ENCODE measurements at places on chromosomes 13 and 19. TPM values are rescaled to one million over a fixed set of nuclear protein-coding genes. Genes with fewer than 3 reads are reported as not detected.
A peak's percentile ranks its signal among the peaks of the same experiment; 100 is the strongest.

GRCh38 chr13:46717275-46717674 lies 79.7 kb downstream of the ESD start:
- H3K4me3 ChIP-seq, result no peak overlapping the region
- H3K4me1 ChIP-seq, result peaks cover 7% of the 10 kb centered on the region
- no peaks in the 10 kb centered on the region for H3K27me3 ChIP-seq
- H3K27ac ChIP-seq, result no peak overlapping the region
- no peaks in the 10 kb centered on the region for H3K36me3 ChIP-seq

GRCh38 chr13:30850867-30851211 lies 55.2 kb upstream of the MEDAG start:
- H3K36me3 ChIP-seq, result no peaks in the 10 kb centered on the region
- no peak for DNase-seq
- no peak overlapping the region for H3K4me3 ChIP-seq
- H3K27me3 ChIP-seq, result no peaks in the 10 kb centered on the region

DNA sequence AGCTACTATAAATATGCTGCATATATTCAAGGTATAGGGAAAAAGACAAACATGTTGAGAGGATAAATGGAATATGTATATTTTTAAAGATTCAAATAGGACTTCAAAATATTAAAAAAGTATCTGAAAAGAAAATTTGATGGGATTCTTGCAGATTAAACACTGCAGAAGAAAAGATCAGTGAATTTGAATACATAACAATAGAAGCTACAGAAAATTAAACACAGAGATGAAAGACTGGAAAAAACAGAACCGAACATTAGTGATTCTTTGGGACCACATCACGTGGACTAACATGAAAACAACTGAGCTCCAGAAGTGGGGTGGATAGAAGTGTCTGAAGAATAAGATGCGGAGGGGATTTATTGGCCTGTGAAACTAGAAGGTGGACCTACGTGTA lies 217.2 kb downstream of the RFC3 start:
- H3K27me3 ChIP-seq, result no peaks in the 10 kb centered on the region
- no peak overlapping the region for H3K27ac ChIP-seq
- no peaks in the 10 kb centered on the region for H3K36me3 ChIP-seq
- peaks cover 7% of the 10 kb centered on the region for H3K4me1 ChIP-seq

DNA sequence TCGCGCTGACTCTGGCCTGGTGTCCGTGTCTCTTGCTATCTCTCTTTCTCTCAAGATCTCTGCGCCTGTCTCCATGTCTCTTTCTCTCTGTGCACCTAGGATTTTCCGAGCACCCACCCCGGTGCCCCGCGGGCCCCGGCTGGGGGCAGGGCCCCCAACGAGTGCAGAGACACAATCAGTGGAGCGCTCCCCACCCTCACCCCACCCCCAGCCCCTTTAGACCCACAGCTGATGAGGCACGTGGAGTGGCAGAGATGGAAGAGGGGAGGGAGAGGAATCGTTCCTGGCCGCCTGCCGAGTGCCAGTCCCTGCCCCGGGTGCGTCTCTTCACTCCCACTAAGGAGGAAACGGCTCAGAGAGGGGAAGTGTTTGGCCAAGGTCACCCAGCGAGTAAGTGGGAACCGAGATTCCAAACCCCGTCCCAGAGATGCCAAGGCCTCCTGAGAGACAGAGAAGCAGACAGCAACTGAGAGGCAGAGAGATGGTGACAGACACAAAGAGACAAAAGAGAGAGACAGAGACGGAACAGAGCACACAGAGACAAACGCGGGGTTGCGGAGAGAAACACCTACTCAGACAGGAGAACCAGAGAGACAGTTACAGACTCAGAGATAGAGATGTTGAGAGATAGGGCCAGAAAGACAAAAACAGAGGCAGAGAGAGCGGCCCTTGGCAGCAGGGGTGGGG lies 626 bp upstream of the BCL3 start:
- H3K4me3 ChIP-seq, result peak overlapping the region; percentile 46
- peaks cover 85% of the 10 kb centered on the region for H3K27me3 ChIP-seq
- no peak overlapping the region for H3K27ac ChIP-seq
- H3K4me1 ChIP-seq, result no peaks in the 10 kb centered on the region

GRCh38 chr13:93025984-93026383 lies 200.6 kb upstream of the GPC6 start:
- no peak overlapping the region for H3K4me3 ChIP-seq
- no peak overlapping the region for H3K27ac ChIP-seq
- no peaks in the 10 kb centered on the region for H3K36me3 ChIP-seq
- no peaks in the 10 kb centered on the region for H3K4me1 ChIP-seq
- no peaks in the 10 kb centered on the region for H3K27me3 ChIP-seq

DNA sequence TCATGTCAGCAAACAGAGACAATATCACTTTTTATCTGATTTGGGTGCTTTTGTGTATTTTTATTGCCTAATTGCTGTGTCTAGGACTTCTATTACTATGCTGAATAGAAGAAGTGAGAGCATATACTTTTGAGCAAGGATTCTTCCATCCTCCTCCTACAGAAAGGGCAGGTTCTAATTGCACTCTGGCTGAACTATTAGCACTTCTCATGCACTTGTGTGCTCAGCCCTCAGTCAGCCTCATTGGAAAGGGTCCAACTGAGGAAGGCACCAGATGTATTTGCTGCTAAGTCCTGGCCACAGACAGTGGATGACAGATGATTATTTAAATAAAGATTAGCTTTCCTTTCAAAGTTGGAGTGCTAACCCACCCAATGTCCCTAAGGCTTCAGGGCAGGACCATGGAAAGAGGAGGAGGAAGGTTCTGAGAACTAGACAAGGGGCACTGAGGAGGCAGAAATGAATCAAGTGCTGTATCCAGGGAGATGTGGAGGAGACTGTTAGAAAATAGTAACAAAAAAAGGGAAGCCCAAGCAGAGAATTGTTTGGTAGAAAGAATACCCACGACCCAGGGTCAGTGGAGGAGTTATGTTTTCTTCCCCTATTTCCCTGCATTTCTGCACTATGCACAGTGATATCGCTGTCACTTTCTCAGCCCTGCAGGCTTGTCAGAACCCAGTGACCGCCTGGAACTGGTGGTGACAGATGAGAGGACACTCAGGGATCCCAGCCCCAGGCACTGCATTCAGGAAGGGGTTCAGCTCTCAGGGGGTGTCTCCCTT lies 8.0 kb downstream of the LILRB4 start:
- no peak overlapping the region for H3K4me3 ChIP-seq
- DNase-seq, result no peak
- H3K4me1 ChIP-seq, result no peaks in the 10 kb centered on the region

DNA sequence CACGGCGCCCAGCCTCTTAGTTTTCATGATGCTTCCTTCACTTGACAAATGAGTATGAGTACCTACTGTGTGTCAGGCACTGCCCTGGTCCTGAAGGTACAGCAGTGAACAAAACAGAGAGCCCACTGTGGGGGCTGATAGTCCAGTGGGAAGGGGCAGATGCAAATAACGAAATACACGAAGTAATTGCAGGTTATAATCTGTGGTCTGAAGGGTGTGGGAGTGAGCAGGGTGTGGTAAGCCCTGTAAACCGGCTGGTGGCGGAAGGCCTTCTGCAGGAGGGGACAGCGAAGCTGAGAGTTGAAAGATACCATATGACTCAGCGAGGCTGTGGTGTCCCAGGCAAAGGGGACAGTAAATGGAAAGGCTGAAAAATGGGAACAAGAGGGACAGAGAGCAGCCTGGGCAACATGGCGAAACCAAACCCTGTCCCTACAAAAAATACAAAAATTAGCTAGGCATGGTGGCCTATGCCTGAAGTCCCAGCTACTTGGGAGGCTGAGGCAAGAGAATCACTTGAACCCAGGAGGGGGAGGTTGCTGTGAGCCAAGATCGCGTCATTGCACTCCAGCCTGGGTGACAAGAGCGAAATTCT lies 60.5 kb downstream of the MAP4K1 start:
- H3K36me3 ChIP-seq, result no peaks in the 10 kb centered on the region
- no peaks in the 10 kb centered on the region for H3K4me1 ChIP-seq
- DNase-seq, result no peak
- H3K4me3 ChIP-seq, result no peak overlapping the region
- H3K27ac ChIP-seq, result no peak overlapping the region

Gene PSG6
- total RNA-seq, result not detected

Gene ARRDC5
- total RNA-seq, result not detected

Gene KIR2DL3
- total RNA-seq, result not detected

Gene TYROBP
- total RNA-seq, result not detected

Gene CCDC8
- 2.8 TPM for total RNA-seq

Data from neural progenitor cell (in vitro differentiated cells).